ENCODE measurements at places on chromosomes 7 and 10.
A peak's percentile ranks its signal among the peaks of the same experiment; 100 is the strongest.

DNA sequence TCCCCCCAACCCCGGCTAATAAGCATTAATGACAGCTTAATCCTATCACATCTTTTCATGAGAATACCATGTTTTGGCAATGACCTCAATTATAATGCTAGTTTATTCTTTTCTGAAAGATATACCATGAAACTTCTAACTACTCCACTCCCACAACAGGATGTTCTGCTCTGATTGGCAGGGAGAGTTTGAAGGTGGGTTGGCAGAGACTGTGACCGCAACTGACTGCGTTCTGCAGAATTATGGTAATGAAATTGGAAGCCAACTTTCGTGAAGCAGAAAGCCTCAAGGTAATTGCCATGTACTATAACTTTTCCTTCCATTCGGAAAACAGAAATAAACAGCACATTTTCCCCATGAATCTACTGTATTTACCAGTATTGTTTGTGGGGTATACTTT lies 288.2 kb upstream of the SEMA3D start:
- no peak for DNase-seq

DNA sequence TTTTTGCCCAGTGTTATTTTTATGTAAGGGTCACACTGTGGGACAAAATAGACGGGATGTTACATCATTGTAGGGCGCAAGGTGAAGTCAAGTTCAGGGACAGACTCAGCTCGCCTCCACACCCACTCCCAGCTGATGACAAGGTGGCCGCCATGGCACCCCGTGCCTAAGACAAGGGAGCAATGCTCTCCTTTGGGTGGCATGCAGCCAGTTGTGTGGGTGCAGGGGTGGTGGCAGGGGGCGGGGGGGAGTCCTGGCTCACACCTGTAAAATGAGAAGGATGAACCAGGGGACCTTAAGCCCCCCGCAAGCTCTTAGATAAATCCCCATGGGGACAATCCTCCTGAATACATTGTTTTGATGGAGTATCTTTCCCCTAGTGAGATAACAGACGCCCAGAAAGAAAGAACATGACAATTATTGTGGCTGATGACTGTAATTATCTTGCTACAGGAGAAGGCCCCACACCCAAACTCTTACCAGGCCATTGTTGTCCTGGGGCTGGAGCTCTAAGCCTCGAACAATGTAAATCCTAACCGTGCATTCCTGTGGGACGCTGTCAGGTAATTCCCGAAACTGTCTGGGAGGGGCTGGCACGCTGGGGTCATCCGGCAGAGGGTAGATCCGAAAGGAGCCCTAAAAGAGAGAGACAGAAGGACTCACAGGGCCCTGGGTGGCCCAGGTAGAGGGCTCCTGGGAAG lies 148.7 kb downstream of the MYOF start:
- DNase-seq, result no peak

DNA sequence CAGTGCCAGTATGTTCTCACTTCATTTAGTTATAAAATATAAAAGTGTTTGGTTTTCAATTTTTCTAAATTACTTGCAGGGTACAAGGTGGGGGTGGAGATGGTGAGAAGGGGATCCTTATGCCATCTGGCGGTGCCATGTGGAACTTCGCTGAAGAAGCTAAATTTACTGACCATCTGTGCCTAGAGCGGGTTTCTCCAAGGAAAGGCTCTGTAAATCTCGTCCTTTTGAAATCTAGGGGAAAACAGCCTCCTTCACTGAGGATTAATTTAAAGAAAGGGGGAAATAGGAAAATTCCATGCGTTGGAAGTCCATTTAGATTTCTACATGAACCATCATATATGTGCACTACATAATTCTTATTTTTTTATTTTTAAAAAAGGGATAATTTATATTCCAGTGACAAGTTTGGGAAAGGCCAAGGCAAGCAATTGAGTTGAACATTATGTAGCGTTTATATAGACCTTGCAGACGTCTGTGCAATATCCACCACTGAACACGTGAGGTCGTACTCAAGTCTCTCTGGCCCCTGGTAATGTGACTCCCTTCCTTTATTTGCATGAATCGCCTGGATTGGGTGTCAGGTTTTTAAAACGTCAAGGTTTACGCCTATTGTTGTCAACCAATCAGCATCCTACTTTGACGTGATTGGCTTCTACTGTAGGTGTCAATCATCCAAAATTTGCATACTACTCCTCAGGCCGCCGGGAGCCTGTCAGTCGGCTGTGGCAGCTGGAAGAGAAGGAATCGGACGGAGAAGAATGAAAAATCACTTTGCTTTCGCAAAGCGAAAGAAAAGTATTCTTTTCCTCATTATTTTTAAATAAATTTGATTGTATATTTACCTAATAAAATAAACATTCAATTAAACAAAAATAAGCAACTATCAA lies 297.1 kb upstream of the NFE2L3 start:
- peak; percentile 98 for DNase-seq

GRCh38 chr10:17712717-17713471 lies 39.1 kb upstream of the TMEM236 start:
- DNase-seq, result no peak

All from iPS DF 6.9 (cell line).